Activated CD8-positive, alpha-beta memory T cell treated with anti-CD3 and anti-CD28 coated beads for 1 hour (primary cell): ENCODE measurements at places on chromosomes 1 and 21.

DNA sequence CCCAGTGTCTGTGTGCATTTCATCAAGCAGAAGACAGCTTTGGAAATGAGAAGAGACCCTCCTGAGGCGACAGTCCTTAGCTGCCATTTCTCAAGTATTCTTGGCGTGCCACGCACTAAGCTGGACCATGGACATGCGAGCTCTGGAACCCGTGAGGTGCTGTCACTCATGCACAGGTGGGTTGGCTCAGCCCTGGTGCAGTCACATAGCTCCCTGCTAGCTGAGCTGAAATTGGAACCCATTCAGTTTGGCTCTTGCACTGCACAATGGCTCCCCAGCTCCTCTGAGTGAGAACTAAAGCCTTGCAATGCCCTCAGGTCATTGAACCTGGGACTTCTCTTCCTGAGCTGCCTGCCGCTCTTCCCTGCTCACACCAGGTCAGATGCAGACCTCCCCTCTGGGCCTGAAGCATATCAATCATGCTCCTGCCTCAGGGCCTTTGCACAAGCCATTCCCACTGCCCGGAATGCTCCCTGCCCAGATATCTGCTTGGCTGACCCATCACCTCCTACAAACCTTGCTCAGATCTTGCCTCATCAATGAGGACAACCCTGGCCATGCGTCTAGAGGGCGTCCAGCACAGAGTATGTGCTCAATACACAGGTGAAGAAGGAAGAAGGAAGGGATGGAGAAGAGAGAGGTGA lies 6.3 kb upstream of the SRARP start:
- DNase-seq = no peak

DNA sequence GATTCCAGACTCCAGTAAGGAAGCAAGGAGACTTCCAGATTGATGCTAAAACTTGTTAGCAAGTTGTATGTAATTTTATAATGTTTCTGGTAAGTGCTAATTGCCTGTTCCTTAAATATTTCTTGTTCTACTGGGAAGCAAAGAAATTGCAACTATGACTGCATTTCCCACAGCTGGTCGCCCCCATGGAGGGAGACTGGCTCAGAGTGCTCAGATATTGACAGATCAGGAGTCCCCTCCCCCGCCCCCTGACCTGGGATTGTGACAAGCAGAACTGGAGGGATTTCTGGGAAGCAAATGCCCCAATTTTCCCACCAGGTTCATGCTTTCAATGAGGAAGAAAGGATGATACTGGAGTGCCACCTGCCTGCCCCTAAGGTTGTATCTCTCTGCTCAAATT lies 82.2 kb upstream of the HMGB4 start:
- no peak for DNase-seq

GRCh38 chr1:184330875-184331274 lies 56.0 kb upstream of the C1orf21 start:
- no peak for DNase-seq

DNA sequence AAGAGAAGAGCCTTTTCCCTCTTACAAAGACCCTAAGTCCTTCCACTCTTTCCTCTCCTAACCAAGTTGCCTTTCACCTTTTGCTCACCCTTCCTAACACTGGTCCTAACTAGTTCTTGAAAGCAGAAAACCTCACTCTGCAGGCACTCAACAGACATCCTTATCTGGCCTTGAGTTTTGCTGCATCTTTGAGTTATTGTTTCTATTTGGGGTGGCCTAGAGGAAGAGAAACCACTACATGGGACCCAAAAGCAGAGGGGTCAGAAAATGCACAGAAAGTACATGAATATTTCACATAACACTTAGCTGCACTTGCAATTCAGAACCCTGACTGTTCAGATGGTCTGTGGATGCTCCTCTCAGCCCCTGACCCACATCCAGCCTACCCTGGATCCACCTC lies 178.3 kb upstream of the SYT6 start:
- DNase-seq = no peak

GRCh38 chr1:51549016-51549619 lies 30.1 kb upstream of the EPS15 start:
- DNase-seq = no peak

GRCh38 chr1:115924770-115925169 lies 51.5 kb upstream of the SLC22A15 start:
- DNase-seq = no peak

- no peak for DNase-seq
Observed at GRCh38 chr21:28473530-28474220, 519.0 kb downstream of the LTN1 start.

GRCh38 chr1:154547105-154547732 lies 11.2 kb downstream of the UBE2Q1 start:
- no peak for DNase-seq

GRCh38 chr1:78447086-78447485 lies 43.7 kb upstream of the PTGFR start:
- DNase-seq = no peak

DNA sequence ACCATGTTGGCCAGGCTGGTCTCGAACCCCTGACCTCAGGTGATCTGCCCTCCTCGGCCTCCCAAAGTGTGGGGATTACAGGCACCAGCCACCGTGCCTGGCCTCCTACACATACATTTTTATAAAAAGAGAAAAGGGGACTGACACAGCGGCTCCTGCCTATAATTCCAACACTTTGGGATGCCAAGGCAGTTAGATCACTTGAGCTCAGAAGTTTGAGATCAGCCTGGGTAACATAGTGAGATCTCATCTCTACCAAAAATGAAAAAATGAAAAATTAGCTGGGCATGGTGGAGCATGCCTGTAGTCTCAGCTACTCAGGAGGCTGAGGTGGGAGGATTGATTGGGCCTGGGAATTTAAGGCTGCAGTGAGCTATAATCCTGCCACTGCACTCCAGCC lies 23.4 kb downstream of the ZNF281 start:
- DNase-seq = no peak

GRCh38 chr1:241406421-241406820 lies 49.4 kb upstream of the RGS7 start:
- DNase-seq = no peak

DNA sequence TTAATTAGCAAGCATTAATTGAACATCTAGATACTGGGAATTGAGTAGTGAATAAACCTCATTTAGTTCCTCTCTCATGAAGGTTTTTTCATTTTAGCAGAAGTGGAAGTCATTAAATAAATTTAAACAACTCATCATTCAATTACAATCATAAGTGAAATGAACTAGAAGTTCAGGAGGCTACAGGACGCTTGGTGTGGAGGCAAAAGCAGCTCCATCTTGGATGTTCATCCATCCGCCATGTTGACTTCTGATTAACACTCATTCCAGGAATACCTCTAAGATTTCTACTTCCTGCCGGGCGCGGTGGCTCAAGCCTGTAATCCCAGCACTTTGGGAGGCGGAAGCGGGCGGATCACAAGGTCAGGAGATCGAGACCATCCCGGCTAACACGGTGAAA lies 11.5 kb upstream of the NTPCR start:
- DNase-seq = no peak

DNA sequence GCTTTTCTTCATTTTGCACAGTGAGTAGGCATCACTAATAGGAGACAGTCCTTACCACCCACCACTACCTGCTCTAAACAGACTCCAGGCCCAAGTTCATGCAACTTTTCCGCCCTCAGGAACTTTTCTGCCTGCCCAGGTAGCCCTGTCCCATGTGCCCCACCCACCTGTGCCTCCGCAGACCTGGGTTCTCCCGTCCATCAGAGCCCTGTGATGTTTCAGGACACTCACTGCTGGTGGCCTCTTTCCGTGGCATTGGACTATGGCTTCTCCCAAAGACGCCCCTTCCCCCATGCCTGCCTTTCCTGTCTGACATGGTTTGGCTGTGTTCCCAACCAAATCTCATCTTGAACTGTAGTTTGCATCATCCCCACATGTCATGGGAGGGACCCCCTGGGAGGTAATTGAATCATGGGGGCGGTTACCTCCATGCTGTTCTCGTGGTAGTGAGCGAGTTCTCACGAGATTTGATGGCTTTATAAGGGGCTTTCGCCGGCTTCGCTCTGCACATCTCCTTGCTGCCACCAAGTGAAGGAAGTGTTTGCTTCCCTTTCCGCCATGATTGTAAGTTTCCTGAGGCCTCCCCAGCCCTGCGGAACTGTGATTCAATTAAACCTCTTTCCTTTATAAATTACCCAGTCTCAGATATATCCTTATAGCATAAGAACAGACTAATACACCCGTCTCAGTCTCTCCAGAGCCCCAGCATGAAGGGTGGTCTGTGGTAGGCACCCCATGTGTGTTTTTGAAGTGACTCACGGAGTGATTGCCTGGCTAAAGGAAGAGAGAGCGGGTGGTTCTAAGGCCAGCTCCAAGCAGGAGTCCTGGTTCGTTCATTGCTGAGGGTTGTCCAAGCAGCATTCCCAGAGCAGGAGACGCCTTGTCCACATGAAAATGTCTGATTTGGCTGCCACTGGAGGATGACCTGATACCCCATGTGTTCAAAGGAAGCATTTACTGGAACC lies 86.0 kb upstream of the ZBTB40 start:
- no peak for DNase-seq

DNA sequence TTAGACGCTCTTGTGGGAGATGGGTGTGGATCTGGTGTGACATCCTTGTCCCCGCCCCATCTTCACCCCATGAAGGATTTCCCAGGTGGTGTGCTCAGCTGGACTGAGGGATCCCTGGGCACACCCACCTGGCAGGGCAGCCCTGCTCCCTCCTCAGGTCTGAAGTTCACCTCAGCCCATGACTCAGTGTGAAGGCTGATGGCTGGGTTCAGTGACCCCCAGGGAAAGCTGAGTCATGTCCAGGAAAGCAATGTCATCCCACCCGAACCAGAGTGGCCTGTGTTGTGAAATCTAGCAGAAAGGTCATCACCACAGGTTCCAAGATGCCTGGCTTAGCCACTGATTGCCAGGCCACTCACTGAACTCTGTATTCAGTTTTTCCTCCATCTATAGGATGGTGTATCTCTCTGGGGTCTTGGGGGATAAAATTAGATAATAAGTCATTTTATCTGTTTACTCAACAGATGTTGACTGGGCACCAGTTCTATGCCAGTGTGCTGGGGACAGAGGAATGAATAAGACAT lies 97.7 kb upstream of the JUN start:
- no peak for DNase-seq

GRCh38 chr1:180574031-180574713 lies 15.4 kb downstream of the OVAAL start:
- DNase-seq = no peak

DNA sequence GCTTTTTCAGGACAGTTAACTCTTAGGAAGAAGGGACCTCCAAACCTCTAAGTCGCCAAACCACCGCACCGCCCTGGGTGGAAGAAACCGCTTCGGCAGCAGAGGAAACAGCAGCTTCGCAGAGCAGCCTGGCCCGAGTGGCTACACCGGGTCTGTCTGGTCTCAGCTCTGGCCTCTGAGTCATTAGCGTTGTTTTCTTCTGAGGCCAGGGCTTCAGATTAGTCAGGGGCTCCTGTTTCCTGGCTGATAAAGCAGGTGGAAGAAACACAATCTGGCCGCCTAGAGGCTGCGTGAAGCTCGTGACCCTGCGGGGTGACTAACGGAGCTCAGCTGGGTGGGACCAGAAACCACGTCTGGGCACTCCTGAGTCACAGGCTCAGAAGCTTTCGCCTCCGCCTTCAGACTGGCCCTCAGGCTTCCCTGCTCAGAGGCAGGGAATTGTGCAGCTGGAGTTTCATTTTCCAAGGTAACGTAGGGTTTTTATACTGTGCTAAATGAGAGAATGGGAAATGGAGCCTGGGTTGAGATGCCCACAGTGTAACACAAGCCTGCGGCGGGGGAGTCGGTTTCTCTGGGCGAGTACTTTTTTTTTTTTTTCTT lies 44.9 kb downstream of the CHAF1B start:
- DNase-seq = peak; percentile 47

DNA sequence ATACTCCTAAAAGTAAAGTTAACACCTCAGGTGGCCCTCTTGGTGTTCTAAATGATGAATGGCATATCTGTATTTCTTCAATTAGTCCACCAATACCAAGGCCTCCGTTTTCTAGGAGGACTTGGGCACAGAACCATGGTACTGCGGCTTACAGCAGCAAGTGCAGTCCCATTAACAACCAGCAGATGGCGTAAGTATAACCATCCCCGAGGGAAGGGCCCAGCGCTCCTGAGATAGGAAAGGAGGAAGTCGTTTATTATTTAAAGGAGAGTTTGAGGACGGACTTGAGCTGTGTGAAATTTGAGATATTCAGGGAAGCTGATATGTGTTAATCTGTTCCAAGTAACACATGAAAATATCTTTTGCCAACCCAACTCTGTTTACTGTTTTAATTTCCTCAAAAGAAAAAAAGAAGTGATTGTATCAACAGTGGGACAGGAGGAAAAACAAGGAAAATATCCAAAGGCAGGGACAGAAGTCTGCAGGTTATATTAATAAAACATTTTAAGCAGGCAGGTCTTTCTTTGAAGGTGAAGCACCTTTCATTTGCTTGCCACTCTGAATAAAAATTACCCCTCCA lies 37.7 kb upstream of the KCNJ15 start:
- DNase-seq = peak; percentile 3

- no peak for DNase-seq
Observed at GRCh38 chr1:3717041-3717714, 35.1 kb upstream of the CCDC27 start.

GRCh38 chr1:168216171-168216570 lies 9.6 kb upstream of the SFT2D2 start:
- no peak for DNase-seq

DNA sequence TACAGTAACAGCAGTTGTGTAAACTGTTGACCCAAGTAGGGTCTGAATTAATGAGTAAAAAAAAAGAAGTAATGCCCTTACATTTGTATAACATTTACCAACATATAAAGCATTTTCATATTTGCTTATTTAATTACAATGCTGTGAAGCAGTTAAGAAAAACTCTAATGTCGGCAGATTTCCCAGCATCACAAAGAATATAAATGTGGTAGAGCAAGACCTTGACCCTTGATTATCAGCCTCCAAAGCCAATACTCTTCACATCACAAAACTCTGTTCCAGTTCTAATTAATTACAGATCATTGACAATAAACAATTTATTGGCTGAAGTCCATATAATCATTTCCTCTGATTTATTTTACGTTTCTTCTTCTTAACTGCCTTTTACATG lies 130.2 kb downstream of the DUSP10 start:
- DNase-seq = no peak

- no peak for DNase-seq
Observed at GRCh38 chr1:180188684-180189175, 34.1 kb downstream of the QSOX1 start.

GRCh38 chr21:32082466-32082865 lies 196.4 kb downstream of the MIS18A start:
- no peak for DNase-seq

- DNase-seq = no peak
Observed at GRCh38 chr1:91753878-91754277, 132.1 kb downstream of the TGFBR3 start.

- DNase-seq = no peak
Observed at GRCh38 chr1:155954645-155955044, 13.2 kb downstream of the RXFP4 start.

DNA sequence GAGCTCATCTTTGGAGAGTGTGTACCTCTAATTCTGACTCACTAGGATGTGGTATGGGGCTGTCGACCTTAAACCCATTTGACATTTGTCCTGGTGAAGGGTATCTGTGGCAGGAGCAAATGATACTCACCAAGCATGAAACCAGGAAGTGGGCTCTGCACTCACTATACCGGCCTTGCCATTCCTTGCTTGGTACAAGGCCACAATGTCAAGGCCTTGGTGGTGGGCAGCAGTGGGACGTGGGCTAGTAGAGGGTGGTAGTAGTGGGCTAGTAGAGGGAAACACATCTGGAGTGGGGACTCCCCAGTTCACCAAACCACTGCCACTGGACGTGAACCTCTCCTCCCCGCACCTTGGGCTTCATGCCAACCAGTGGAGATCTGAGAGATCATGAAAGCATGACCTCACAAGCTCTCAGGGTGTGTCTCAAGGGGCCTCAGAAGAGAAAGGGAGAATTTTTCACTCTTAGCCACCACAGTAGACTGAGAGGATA lies 11.5 kb downstream of the TNFSF4 start:
- no peak for DNase-seq

- DNase-seq = no peak
Observed at GRCh38 chr1:111677604-111678003, 58.0 kb downstream of the RAP1A start.
